ENCODE measurements at places on chromosomes 6 and 20. TPM values are rescaled to one million over a fixed set of nuclear protein-coding genes. Genes with fewer than 3 reads are reported as not detected.

DNA sequence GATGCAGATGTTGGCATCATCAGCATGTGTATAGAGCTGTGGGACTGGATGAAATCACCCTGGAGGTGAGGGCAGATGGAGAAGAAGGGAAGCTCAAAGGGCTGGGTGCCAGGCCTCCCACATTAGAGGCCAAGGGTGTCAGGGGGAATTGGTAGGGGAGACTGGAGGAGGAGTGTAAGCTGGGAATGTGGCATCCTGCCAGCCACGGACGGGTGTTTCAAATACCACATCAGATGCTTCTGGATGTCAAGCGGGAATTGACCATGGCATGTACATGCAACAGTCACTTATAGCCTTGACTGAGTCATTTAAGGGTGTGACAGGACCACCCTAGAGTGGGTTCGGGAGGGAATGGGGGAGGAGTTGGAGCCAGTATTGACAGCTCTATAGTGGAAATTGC lies 9.6 kb downstream of the ERGIC3 start:
- no peak for DNase-seq

- DNase-seq: no peak
Observed at GRCh38 chr6:16802071-16802470, 40.8 kb upstream of the ATXN1 start.

Gene VSX1
- total RNA-seq: not detected

Gene HLA-C
- total RNA-seq: 1,696 TPM

DNA sequence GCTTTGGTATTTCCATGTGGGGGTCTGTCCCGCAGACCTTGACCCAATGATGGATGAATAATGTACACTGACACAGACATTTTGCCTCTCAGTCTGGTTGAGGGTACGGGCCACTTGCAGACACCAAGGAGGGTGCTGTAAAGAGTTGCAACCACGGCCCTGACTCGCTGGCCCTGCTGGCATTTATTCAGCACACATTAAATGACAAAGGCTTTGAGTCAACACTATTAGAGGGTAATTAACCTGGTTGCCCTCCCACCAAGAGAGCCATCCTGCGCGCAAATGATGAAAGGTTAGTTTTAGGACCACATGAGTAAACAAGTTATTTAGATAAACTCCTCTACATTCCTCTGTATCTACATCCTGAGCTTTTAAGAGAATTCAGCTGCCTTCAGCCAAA lies 308.9 kb upstream of the MMS22L start:
- no peak for DNase-seq

Gene SMLR1
- not detected for total RNA-seq

Gene KIF25
- not detected for total RNA-seq

GRCh38 chr20:50301712-50302111 lies 111.1 kb downstream of the CEBPB start:
- DNase-seq: no peak

DNA sequence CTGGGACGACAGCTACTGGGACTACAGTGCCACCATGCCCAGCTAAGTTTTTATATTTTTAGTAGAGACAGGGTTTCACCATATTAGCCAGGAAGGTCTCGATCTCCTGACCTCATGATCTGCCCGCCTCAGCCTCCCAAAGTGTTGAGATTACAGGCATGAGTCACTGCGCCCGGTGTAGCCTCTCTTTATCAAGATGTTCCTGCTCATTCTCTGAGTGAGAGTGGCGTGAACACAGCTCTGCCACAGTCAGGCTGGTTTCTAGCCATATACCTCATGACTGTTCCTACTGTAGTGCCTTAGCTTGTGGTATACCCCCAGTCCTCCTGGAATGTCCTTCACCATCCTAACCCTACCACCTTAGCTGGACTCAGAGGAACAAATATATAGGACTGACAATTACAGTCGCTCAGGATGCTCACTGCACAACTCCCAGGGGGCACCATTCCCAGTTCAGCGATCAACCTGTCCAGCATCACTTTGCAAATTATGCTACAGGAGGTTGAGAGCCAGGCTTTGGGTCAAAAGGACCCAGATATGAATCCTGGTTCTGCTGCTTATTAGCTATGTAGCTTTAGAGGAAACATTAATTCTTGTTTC lies 86.3 kb downstream of the CHMP4B start:
- DNase-seq: no peak

- DNase-seq: no peak
Observed at GRCh38 chr20:23414526-23415188, 6.6 kb downstream of the NAPB start.

Gene LY6G5B
- 16.7 TPM for total RNA-seq

DNA sequence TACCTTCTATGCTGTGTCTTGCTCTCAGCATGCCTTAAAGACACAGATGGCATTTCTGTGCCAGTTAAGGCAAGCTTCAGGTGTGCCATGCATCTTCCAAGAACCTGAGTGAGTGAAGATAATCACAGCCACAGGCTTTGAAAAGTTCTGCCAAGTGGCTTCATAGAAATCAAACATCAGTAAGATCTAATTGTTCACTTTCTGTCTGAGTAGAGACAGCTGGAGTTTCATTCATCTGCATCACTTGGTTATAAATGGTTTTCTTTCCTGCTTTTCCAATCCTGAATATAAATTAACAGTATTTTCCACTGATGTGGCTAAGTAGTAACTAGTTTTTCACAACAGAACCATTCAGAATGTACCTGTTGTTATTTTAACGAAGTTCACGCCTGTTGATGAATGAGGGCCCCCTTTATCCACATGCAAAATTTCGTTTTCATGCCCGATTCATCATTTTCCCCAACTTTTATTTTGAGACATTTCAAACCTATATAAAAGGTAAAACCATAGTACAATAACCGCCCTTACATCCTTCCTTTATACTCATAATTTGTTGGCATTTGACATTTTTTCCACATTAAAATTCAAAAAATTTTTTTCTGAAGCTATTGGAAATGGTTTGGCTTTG lies 38.6 kb upstream of the KCNG1 start:
- no peak for DNase-seq

GRCh38 chr6:33008944-33009861 lies at the start of gene HLA-DOA:
Gene HLA-DOA, minus strand, starts transcription at chr6:33009591.
- peak; percentile 44 for DNase-seq

- no peak for DNase-seq
Observed at GRCh38 chr20:45835329-45835765, 1.7 kb downstream of the SNX21 start.

DNA sequence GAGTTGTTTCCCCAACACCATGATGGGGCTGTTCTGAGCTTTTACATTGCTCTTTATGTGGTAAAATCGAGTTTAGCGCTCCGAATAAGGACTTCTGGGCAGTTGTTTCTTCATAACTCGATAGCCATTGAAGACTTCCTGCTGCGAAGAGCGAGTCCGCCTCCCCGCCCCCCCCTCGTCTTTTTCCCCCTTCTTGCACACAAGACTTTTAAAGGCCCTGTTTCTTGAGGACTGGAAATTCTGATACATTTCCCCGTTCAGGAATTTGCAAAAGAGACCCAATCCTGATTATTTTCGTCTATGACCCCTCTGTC lies 1.5 kb upstream of the CITED2 start:
- no peak for DNase-seq

GRCh38 chr20:60212695-60213094 lies 254.5 kb downstream of the CDH26 start:
- no peak for DNase-seq

Gene TRDN
- total RNA-seq: not detected

GRCh38 chr20:19026121-19026878 lies 186.1 kb upstream of the SLC24A3 start:
- DNase-seq: no peak

DNA sequence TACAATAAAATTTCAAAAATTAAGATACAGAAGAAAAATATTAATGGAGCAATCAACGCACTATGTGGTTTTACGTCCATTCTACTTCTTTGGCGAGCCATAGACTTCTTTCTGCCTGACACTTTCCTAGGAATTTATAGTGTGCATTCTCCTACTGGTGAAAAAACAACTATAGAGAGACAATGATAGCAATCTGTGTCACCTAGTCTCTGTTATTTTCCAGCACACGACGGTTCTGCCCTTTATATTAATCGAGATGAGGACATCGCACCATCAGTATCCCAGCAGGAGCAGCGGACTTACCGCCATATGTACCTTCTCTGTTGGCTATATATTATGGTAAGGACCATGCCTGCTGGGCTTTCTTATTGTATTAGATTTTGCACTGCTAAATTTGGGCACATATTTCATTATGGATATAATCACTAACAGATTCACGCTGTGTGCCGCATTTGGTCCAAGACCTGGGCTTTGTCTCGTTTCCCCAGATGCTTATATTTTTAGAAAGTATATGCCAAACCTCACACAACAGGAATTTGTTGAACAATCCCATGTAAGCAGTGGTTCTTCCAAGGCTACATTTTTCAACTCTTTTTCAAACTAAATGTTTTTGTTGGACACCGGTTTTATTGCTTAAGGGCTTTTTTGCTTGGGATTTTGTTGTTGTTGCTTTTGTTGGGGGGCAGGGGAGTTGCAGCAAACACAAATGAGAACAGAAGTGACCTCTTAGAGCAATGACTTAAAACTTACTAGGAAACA lies 166.4 kb downstream of the ADAT2 start:
- DNase-seq: no peak

Gene BNIP5
- total RNA-seq: not detected

DNA sequence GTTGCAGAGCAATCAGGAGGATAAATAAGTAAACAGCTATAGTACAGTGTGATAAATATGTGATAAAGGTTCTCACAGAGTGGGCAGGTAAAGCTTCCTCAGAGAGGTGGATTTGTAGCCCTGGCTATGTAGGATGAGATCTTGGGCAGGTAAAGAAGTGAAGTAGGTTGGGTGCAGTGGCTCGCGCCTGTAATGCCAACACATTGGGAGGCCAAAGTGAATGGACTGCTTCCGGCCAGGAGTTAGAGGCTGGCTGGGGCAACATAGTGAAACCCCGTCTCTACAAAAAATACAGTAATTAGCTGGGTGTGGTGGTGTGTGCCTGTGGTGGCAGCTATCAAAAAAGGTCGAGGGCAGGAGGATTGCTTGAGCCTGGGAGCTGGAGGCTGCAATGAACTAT lies 72.9 kb downstream of the ZFP64 start:
- DNase-seq: no peak

GRCh38 chr6:36662827-36663256 lies 15.7 kb upstream of the CDKN1A start:
- no peak for DNase-seq

GRCh38 chr6:152946484-152946883 lies 36.4 kb downstream of the FBXO5 start:
- DNase-seq: no peak

- DNase-seq: no peak
Observed at GRCh38 chr6:121523628-121524027, 88.2 kb downstream of the GJA1 start.

Data from activated CD4-positive, alpha-beta memory T cell treated with anti-CD3 and anti-CD28 coated beads, Interleukin-2, amount 10 ng/mL, durations not matched to agents 7 days and 5 days (primary cell).